Stimulated activated CD4-positive, alpha-beta T cell treated with anti-CD3 and anti-CD28 coated beads, Interleukin-2, amount 100 ng/mL, for 4 hours (primary cell): ENCODE measurements at places on chromosomes 16 and 17.

DNA sequence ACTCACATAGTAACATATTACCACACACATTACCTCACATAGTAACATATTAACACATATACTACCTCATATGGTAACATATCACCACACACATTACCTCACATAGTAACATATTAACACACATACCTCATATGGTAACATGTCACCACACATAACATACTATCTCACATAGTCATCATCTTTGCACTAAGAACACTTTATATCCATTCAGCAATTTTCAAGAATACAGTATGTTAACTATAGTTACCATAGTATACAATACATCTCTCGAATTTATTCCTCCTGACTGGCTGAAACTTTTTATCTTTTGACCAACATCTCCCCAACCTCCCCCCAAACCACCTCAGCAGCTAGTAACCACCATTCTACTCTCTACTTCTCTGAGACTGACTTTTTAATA is 7.6 kb downstream of the NUDT7 start:
- DNase-seq: no peak

DNA sequence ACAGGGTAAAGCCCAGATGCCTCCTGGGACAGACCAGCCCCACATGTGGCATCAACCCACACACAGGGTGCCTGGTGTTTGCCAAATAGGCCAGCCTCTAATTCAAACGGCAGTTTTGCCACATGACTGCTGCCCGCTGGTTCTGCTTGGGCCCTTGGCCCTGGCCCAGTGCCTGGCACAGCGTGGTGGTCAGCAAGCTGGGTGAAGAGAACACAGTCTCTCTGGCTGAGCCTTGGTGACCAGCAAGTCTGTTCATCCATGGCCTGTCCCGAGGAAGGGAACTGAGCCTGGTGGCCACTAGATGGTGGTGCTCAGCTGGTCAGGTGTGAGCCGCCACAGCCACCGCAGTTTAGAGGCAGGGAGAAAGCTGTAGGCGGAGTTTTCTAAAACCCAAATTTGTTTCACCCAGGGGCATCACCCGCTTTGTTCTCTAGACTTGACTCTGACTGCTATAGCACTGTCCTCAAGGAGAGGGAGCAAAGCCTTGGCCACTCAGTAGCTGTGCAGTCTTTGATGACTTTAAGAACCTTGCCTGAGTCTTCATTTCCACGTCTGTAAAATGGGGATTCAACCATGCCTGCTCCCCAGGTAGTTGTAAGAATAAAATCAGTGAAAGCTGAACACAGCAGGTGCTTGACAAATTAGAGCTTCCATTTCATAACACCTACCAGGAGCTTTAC is 4.7 kb upstream of the GFAP start:
- DNase-seq: peak; percentile 40

GRCh38 chr17:33049781-33050414 is 58.3 kb downstream of the SPACA3 start:
- no peak for DNase-seq

- no peak for DNase-seq
These were observed 133.4 kb downstream of the SPACA3 start for GRCh38 chr17:33124871-33125551.

DNA sequence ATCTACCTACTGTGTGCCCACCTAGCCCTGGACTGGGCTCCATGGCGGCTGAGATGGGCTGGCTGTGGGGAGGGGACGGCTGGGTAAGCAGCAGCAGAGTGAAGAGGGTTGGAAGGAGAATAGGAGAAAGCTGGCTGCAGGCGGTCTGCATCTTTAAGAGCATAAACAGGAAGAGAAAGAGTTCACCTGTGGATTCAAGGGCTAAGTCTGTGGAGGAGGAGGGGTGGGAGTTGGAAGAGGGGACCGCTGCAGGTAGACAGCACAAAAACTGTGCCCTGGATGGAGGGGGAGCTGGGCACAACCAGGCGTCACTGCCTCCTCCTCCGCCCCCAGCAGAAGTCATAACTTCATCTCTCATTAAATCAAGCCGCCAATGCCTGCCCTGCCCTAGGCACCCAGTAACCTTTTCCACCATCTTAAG is 677 bp downstream of the SLC13A2 start:
- no peak for DNase-seq

GRCh38 chr17:13323990-13324389 is 277.7 kb downstream of the HS3ST3A1 start:
- DNase-seq: no peak

DNA sequence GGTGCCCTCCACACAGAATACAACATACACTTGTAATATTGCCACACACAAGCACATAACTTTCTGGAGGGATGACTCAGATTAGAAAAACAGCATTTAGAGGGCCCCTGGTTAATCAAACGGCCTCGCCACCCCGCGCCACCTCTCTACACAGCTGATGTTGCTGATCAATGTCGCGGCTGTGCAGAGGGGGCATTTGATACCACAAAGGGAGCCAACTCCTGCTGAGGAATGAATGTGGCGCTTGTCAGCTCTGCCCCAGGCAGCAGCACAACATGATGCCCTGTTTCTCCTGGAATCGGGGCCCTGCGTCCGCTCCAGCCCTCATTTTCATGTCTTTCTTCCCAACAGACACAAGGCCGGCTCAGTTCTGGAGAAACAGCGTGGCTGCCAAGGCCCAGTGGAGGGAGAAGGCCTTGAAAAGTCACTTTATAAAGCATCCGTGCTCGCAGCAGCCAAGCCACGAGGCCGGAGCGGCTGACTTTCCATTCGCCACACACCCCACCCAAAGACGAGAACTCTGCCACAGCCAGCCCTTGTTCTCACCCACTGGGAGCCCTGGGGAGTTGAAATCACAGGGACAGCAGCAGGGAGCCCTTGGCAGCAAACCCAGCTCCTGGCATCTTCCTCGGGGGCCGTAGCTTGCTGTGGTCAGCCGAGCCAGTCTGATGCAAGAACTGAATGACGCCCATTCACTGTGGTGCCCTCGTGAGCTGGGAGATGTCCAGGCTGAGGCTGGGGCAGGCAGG is 65.6 kb downstream of the XYLT1 start:
- no peak for DNase-seq

GRCh38 chr16:72769876-72770275 is 278.1 kb downstream of the ZFHX3 start:
- DNase-seq: no peak

DNA sequence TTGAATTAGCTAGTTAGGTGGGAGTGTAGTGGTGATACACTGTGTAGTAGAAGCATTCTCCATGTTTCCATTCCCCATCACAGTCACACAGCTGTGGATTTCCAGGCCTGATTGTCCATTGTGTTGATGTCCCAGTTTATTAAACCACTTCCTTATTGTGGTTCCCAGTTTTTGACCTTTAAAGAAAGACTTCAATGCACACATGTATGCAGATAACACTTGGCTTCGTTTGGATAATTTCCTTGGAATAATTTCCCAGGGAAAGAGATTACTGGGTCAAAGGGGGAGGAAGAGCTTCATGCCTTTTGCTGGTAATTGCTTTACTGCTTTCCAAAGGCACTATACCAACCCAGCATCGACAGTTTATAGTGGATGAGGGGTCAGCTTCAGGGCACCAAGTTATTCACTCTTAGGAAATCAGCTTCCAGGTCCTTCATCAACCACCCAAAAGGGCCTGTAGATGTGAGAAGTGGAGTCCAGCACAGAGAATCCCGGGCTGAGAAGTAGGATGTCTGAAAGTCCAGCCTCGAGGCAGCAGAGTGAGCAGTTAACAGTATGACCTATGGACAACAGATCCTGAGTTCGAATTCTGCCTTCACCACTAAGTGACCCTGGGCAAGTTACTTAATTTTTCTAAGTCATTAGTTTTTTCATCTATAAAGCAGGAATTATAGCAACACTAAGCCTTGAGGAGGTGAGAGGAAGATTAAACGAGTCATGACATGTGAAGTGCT is 31.3 kb upstream of the TNS4 start:
- DNase-seq: no peak

DNA sequence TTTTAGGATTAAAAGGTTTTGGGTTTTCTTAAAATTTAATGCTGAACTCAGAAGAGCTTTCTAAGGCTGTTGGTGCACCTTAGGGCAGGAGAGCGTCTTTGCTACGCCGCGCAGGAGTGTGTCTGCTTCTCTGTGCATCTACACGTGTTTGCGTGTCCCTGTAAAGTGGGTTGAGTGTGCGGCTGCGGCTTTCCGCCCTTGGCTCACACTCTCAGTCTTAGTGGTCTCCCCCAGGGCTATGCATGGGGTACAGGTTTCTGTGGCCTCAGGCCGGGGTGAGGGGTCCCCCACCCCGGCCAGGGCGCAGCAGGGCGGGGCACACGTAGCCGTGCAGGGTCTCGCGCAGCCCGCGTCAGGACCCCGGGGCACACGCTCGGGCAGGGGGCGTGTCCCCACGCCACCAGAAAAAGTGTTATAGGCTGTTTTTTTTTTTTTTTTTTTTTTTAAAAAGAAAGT is 727 bp upstream of the TENT4B start:
- peak; percentile 42 for DNase-seq

DNA sequence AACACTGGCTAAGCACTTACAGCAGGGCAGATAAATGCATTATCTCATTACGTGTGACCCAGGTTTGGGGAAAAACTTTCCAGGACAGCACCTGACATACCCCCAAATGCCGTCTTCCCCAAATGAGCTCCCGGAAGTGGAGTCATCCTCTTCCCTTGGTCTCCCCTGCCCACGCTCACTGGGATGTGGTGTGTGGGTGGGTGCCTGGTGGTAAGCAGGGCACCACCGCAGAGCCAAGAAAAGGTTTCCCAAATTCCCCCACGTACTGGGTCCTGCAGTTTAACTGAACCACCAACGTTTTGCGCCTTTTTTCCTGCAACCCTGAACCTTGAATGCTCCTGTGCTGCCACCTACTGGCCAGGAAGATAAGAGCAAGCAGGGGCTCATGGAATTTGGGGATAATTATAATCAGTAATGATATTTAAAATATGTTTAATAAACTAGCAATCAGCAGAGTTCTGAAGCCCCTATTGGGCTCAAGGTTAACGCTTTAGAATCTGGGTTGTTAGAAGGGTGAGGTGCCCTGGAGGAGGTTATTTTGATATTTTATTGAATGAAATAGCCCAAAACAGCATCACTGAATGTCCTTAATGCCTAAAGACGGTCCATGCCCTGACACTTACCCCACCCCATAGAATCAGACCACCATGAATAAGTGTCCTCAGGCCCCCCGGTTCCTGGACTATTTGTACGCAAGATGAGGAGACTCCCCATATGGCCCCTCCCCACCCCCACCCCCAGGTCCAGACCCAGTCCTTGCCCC is 8.0 kb downstream of the SPPL2C start:
- DNase-seq: peak; percentile 44

GRCh38 chr16:27468941-27469531 is 67.1 kb downstream of the IL21R start:
- DNase-seq: no peak

GRCh38 chr17:35793257-35793656 is 2.2 kb downstream of the MMP28 start:
- DNase-seq: no peak

DNA sequence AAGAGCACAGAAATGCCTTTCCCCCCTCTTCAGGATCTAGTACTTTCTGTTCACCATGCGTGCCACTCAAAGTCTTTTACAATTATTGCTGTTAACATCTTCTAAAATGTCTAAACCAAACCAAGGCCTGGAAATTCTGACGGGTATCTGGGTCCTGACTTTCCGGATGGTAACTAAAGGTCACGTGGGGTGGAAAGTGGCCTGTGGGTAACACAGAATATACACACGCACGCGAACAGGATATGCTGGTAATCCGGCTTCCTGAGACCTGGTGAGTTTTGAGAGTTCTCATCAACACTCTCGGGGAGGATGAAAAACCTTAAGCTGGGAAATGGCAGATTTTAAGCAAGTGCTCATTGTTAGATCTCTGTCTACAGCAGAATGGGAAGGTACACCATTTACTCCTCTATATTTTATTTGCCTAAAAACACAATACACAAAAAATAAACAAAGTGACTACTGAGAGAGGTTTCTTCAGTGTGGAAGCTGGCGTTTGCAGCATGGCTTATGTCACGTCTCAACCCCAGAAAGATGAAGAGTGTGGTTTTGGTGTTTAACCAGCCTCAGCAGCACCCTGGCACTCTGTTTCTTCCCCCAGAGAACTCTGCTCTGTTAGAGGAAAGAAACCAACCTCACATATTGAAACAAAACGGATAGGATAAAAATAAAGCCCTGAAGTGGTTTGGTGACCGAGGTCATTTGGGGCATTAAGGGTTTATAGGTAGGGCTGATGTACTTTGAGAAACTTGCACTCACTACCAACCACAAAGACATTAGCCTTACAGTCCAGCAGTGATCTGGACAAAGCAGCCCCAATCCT is 37.3 kb downstream of the SMG6 start:
- DNase-seq: peak; percentile 86

- DNase-seq: no peak
These were observed 9.0 kb downstream of the CCR7 start for GRCh38 chr17:40556198-40556661.

- no peak for DNase-seq
These were observed 4.8 kb downstream of the GSG1L2 start for GRCh38 chr17:9817086-9817485.

DNA sequence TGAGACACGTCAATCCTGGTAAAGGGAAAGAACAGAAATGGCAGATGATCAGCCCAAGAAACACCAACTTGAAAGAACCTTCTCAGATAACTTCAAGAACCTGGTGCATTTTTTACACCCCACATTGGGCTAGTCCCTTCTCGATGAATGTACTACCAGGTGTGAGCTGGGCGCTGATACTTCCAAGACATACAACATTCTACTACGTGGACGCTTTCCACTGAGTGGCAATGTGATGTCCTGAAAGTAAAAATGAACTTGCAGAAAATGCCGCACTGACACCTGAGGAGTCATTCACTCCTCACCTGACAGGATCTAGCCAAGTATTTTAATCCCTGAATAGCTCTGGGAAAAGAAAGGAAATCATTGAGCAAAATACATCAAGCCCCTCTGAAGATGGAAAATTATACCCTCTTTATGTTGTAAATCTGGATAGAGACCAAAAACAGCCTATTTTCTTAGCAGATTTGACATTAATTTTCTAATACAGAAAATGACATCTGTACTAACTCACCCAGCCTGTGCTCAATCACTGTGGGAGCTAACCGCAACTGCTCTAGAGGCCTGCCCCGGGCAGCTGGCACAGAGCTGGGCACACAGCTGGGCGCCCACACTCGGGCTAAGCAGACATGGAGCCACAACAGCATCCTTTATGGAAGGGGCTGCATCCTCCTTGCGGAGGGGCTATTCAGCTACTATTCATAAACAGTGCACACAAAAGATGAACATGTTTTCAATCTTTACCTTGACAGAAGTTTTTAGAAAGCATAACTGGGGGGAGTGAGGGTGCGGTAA is 16.2 kb downstream of the SNN start:
- no peak for DNase-seq

DNA sequence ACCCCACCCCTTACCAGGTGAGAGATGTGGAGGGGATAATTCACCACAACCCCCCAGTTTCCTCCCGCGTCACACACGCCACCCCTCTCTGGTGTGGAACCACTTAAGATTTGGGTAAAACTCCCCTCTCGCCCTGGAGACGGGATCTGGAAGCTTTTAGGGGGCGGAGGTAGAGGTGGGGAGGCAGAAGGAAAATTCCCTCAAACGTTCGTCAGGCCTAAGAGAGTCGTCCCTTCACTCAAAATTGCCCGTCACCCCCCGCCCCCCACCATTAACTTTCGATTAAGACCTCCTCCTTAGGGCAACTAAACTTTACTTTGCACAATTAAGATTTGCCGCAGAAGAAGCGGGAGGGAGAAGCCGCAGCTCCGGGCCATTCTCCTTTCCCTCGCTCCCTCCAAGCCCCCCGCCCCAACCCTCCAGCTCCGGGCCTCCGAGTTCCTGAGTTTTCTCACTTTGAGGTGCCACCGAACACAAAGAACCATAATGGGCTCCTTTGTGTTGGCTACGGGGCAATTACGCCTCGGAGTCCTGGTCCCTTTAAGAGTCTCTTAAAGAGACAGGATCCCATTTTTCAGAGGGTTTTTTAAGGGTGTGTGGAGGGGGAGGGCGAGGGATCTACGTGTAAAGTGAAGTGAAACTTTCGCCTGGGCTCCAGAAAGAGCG is 985 bp upstream of the FZD2 start:
- DNase-seq: no peak
